ENCODE measurements at places on chromosomes 13 and 19.
A peak's percentile ranks its signal among the peaks of the same experiment; 100 is the strongest.

- no peak for DNase-seq
Observed at GRCh38 chr13:61592489-61592888, 176.8 kb upstream of the PCDH20 start.

DNA sequence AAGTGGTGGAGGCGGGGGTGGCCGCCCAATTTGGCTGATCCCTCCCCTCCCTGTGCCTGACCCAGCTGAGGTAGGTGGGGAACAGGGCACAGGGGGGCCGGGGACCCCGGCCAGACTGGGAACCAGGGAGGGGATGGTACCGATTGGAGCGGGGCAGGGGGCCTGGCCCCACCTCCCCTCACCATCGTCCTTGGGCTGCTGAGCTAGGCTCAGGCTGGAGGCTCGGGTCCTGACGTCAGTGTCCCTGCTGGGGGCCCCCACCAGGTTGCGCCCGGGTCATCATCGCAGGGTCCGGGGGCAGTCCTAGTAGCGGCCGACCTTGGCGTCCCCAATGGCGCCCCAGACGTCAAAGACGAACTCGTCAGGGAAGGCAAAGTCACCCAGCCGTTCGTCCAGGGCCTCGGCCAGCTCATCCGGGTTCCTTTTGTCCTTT lies 3.0 kb upstream of the PTGER1 start:
- DNase-seq: no peak

- DNase-seq: no peak
Observed at GRCh38 chr19:35414442-35414841, 33.6 kb upstream of the FFAR2 start.

DNA sequence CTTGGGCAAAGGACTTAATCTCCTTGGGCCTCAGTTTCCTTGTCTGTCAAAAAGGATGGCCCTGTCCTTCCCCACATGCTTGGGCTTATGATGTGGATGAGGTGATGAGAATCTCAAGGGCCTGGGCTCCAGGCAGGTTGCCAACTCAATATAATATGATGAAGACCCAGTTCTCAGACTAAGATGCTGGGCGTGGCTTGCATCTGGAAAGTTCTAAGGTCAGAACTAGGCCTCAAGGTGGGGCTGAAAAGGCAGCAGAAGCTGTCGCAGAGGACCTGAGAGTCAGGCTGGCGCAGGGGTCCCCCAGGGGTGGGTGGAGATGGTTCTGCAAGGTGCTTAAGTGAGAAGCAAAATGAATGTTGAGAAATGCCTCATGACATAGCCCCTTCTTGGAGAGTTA lies 58.8 kb downstream of the RGCC start:
- no peak for DNase-seq

GRCh38 chr19:45657520-45658167 lies 10.4 kb upstream of the GIPR start:
- no peak for DNase-seq

DNA sequence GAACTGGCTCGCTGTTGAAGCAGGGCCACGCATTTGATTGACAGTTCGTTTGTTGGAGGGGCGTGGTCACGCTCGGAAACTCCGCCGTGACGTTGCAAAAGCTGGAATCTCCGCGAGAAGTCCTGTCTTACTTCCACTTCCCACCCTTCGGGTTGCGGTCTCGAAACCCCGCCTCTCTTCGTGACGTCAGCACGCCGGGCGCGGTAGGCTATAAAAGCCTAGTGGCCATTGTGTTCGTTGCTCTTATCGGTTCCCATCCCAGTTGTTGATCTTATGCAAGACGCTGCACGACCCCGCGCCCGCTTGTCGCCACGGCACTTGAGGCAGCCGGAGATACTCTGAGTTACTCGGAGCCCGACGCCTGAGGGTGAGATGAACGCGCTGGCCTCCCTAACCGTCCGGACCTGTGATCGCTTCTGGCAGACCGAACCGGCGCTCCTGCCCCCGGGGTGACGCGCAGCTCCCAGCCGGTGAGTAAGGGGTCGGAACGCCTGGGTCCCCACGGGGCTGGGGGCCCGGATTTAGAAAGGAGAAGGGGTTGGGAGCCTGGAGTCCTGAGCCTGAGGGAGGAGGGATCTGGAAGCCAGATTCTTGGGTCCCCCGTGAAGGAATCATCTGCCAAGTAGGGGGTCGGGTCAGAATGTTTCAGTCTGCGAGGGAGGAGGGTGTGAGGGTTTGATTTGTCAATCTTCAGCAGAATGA lies at the start of gene PPP1R15A:
Gene PPP1R15A, plus strand, starts transcription at position 240 of the 702 bp plus-strand sequence. CDS start 813 bp downstream, outside the sequence.
- DNase-seq: peak; percentile 100

- no peak for DNase-seq
Observed at GRCh38 chr19:53812335-53812734, 11.8 kb downstream of the NLRP12 start.

- no peak for DNase-seq
Observed at GRCh38 chr13:45811891-45812694, 39.5 kb downstream of the SIAH3 start.

GRCh38 chr19:57830071-57830602 lies at the start of gene ZNF587B:
ZNF587B (plus strand) TSS chr19:57830299; CDS start chr19:57830529, 230 bp downstream.
- no peak for DNase-seq

DNA sequence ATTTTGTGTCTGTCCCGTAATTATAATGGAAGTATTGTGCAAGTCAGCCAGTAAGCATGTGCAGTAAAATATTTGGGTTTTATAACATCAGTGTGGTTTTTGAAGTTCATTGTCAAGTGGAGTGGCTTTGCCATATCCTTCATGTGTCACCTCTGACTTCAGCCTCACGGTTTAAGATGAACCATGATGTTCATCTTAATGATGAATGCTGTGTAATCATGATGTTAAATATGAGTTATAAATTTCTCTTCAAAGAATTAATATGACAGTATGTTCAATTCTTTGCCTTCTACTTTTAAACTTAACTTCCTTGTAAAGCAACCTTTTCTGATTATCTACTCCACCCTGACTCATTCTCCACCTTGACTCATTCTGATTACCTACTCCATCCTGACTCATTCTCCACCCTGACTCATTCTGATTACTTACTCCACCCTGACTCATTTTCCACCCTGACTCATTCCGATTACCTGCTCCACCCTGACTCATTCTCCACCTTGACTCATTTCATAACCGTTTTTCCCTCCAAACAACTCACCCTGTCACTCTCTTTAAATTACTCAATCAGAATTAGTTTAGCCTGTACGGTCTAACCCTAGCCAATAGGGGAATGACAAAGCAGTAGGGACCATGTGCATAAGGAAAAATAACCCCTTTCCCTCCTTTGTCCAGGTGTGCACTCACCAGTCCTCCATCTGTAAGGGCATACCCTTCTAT lies 50.3 kb upstream of the ANKRD10 start:
- no peak for DNase-seq

DNA sequence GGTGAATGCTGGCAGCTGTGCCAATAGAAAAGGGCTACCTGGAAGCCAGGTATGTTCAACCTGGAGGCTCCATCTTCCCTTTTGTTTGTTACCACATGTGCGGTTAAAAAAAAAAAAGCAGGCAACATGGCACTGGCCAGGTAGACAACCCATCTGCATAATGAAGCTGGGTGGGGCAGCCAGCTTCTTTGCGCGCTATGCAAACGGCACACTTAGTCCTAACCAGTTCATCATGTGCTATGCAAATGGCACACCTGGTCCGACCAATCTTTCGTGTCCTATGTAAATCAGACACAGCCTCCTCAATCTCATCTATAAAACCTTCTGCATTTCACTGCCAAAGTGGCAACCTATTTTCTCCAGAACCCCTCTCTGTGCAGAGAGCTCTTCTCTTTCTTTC lies 11.3 kb upstream of the IGSF23 start:
- DNase-seq: no peak

- DNase-seq: no peak
Observed at GRCh38 chr13:32170841-32171240, 139.3 kb downstream of the FRY start.

Data from stimulated activated CD8-positive, alpha-beta memory T cell treated with anti-CD3 and anti-CD28 coated beads, Interleukin-7, amount 100 ng/mL, for 1 hour (primary cell).